HCT116 (cell line): ENCODE measurements at places on chromosomes 12 and 14. TPM values are rescaled to one million over a fixed set of nuclear protein-coding genes. Genes with fewer than 3 reads are reported as not detected.

DNA sequence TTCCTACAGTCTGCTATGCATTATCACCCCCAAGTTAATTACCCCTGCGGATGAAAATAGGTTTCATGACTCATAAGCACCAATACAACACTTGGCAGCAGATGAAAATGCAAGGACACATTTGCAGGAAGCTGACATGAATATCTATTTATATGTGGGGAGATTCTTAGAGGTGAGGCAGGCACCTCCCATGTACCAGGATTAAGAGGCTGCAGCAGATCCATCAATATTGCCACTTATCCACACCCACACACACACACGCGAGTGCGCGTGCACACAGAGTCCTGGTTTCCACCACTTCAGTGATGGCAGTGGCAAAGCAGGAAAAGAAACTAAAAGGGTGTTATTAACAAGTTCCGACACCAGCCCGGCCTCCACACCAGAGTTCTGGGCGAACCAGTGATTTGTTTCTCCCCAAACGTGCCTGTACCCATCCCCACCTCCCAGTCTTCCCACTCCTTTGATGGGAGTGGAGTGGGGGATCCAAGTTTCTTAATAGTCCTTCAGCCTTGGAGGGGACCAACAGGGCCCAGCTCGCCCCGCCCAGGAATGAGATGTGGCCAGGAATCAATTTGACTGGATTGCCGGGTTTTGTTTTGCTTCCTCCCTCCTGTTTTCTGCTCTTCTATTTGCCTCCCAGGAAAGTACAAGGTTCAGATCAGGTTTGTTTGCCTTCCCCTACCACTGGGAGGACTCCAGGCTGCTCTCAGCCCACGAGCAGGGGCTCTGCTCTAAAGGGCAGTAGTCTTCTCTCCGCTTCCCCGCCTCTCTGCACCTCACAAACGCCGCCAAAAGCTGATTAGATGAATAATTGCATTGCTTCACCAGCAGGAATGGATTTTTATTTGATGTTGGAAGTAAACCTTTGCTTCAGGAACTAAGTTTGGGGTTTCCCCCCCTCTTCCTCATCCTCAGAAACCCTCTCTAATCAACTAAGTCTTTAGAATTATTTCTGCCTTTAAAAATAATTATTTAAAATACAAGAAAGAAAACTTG lies 5.2 kb downstream of the IRF2BPL start:
- no peak for DNase-seq
- peaks cover 69% of the 10 kb centered on the region for H3K4me1 ChIP-seq
- peak overlapping the region; percentile 86 for H3K27ac ChIP-seq
- 0 out of 2 replicates have a peak, but pooled peaks cover 3% of the 10 kb centered on the region for H3K36me3 ChIP-seq
- no peaks in the 10 kb centered on the region for H3K27me3 ChIP-seq

Gene SLC2A14
- not detected for total RNA-seq

- no peaks in the 10 kb centered on the region for H3K27me3 ChIP-seq
- H3K27ac ChIP-seq: no peak overlapping the region
- H3K4me1 ChIP-seq: peaks cover 11% of the 10 kb centered on the region
- H3K36me3 ChIP-seq: no peaks in the 10 kb centered on the region
- H3K4me3 ChIP-seq: no peak overlapping the region
Observed at GRCh38 chr12:80192087-80192486, 92.8 kb downstream of the OTOGL start.

DNA sequence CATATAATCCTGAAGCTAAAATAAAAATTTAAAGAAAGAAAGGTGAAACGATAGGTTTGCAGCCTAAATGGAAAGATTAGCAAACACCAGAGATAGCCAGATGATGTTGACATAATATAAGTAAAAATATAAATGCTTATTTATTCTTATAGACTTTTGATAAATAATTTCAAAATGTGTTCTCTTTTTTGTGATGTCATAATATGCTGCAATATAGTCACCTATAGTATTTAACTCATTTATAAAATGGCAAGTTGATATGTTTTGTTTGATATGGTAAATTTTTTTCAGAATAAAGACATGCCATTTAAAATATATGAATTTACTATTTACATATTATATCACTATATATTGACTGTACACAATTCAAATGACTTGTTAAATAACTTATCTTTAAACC lies 813.4 kb downstream of the LRFN5 start:
- DNase-seq: no peak
- no peaks in the 10 kb centered on the region for H3K36me3 ChIP-seq
- H3K4me1 ChIP-seq: no peaks in the 10 kb centered on the region
- H3K4me3 ChIP-seq: no peak overlapping the region

Gene FGF23
- total RNA-seq: not detected

Gene KCNC2
- not detected for total RNA-seq

- no peaks in the 10 kb centered on the region for H3K4me1 ChIP-seq
- H3K4me3 ChIP-seq: no peak overlapping the region
- DNase-seq: no peak
- H3K27ac ChIP-seq: no peak overlapping the region
Observed at GRCh38 chr14:102920273-102920997, 2.0 kb upstream of the AMN start.

DNA sequence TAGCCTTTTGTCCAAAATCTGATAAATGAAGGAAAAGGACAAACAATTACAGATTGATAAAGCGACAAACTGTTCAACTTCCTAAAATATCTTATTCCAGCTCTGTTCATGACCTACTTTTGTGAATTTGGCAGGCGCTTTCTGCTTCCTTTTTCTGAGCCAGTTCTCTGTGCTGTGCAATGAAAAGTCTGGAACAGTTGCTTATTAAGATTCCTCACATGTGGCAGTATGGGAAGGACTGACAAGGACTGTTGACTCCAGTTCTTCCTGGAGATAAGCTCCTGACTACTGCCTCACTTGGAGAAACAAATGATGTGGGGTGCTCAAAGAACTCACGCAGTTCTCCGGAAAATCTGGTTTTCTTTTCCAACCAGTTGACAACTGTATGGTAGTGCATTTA lies 58.3 kb upstream of the ANP32D start:
- no peaks in the 10 kb centered on the region for H3K27me3 ChIP-seq
- H3K36me3 ChIP-seq: no peaks in the 10 kb centered on the region
- H3K4me3 ChIP-seq: no peak overlapping the region
- DNase-seq: no peak
- no peak overlapping the region for H3K27ac ChIP-seq

DNA sequence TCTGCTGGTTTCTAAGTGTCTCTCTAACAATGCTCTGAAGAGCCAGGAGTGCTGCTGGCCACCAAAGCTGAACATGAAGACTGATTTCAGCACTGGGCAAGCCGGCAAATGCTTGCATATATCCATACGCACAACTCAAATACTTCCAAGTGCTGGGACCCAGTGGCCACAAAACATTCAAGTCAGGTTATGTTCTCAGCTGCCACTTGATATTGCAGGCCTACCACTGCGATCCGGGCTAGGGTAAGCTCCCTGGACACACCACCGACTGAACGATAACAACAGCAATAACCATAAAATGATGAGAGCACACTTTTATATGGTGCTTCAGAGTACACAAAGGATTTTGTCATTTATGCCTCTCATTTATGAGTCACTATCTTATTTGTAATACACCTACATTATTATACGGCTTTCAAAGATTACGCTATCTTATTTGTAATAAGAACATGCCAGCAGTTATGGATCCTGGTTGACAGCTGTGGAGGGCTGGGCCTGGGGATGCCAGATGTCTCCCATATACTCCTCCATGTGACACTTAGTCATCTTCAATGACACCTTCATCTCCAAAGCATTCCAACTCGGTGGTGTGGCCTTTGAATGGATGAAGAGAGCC lies 35.5 kb downstream of the CRACR2A start:
- no peaks in the 10 kb centered on the region for H3K4me1 ChIP-seq
- no peak overlapping the region for H3K4me3 ChIP-seq
- no peaks in the 10 kb centered on the region for H3K36me3 ChIP-seq
- no peak for DNase-seq
- no peaks in the 10 kb centered on the region for H3K27me3 ChIP-seq

DNA sequence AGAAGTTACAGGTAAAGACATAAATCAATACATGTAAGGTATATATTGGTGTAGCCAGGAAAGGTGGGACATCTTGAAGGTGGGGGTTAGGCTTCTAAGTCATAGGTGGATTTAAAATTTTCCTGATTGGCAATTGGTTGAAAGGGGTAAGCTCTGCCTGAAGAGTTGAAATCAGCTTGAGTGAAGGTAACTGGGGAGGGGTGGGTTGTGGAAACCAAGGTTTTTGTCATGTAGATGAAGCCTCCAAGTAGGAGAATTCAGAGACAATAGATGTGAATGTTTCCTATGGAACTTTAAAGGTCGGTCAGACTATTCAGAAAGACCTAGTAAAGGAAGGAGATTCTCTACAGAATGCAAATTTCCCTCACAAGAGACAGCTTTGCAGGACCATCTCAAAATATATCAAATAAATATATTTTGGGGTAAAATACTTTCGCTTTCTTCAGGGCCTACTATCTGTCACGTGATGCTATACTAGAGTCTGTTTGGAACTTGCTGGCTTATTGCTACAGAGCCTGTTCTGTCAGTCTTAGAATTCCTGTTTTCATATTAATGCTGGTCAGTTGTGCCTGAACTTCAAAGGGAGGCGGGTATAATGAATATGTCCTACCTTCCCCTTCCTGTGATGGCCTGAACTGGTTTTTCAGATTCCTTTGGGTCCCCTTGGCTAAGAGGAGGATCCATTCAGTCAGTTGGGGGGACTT lies 20.6 kb upstream of the SPATA7 start:
- H3K27me3 ChIP-seq: peaks cover 7% of the 10 kb centered on the region; the same call in 1 of the 2 replicates
- H3K4me3 ChIP-seq: no peak overlapping the region
- no peaks in the 10 kb centered on the region for H3K36me3 ChIP-seq
- DNase-seq: no peak

GRCh38 chr14:93688820-93689219 lies 99.5 kb downstream of the PRIMA1 start:
- H3K4me3 ChIP-seq: no peak overlapping the region
- H3K4me1 ChIP-seq: no peaks in the 10 kb centered on the region
- H3K27me3 ChIP-seq: peaks cover 26% of the 10 kb centered on the region; the same call in 1 of the 2 replicates
- no peak overlapping the region for H3K27ac ChIP-seq

- H3K27ac ChIP-seq: no peak overlapping the region
- DNase-seq: no peak
- no peak overlapping the region for H3K4me3 ChIP-seq
Observed at GRCh38 chr14:71418532-71419245, 511.4 kb downstream of the PCNX1 start.

- H3K27ac ChIP-seq: no peak overlapping the region
- no peaks in the 10 kb centered on the region for H3K36me3 ChIP-seq
- H3K4me3 ChIP-seq: no peak overlapping the region
- H3K4me1 ChIP-seq: no peaks in the 10 kb centered on the region
- no peak for DNase-seq
Observed at GRCh38 chr12:26471560-26471959, 276.2 kb downstream of the SSPN start.

- peak within 1 kb of the TSS; percentile 85 for H3K4me3 ChIP-seq
- peaks cover 17% of the 10 kb centered on the region; the same call in 1 of the 2 replicates for H3K36me3 ChIP-seq
- H3K27ac ChIP-seq: peak within 1 kb of the TSS; percentile 98
- peaks cover 60% of the 10 kb centered on the region for H3K4me1 ChIP-seq
- no peak for DNase-seq
- H3K27me3 ChIP-seq: no peaks in the 10 kb centered on the region
Observed at GRCh38 chr14:104689109-104689880, at the start of gene INF2. Gene INF2 (plus strand): TSS chr14:104689618. CDS start chr14:104701366, 11,748 bp downstream.

Gene BEGAIN
- 8.5 TPM for total RNA-seq

DNA sequence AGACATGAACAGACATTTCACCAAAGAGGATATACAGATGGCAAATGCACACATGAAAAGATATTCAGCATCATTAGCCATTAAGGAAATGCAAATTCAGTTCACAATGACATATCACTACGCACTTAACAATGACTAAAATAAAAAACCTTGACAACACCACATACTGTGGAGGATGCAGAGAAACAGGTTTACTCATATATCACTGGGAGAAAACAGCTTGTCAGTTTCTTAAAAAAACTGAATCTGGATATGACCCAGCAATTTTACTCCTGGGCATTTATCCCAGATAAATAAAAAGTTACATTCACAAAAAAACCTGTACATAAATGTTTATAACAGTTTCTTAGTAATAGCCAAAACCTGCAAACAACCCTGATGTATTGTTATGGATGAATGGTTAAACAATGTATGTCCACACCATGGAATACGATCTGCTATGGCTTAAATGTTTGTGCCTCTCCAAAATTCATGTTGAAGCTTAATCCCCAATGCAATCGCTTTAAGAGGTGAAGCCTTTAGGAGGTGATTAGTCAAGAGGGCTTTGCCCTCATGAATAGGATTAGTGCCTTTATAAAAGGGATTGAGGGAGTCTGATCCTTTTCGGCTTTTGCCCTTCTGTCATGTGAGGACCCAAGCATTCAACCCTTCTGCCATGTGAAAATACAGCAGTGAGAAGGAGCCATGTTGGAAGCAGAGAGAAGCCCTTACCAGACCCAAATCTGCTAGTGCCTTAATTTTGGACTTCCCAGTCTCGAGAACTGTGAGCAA lies 36.0 kb upstream of the PPP4R3A start:
- H3K27ac ChIP-seq: no peak overlapping the region
- H3K36me3 ChIP-seq: no peaks in the 10 kb centered on the region
- no peaks in the 10 kb centered on the region for H3K27me3 ChIP-seq
- H3K4me3 ChIP-seq: no peak overlapping the region
- no peak for DNase-seq

Gene HRK
- total RNA-seq: 4.3 TPM

Gene STYX
- 16.3 TPM for total RNA-seq

- no peak overlapping the region for H3K4me3 ChIP-seq
- no peaks in the 10 kb centered on the region for H3K36me3 ChIP-seq
- H3K27me3 ChIP-seq: no peaks in the 10 kb centered on the region
- H3K4me1 ChIP-seq: peaks cover 22% of the 10 kb centered on the region
- no peak for DNase-seq
Observed at GRCh38 chr14:73784181-73784987, 67.2 kb upstream of the PTGR2 start.

- H3K27ac ChIP-seq: no peak overlapping the region
- H3K4me3 ChIP-seq: no peak overlapping the region
- no peaks in the 10 kb centered on the region for H3K4me1 ChIP-seq
- H3K27me3 ChIP-seq: no peaks in the 10 kb centered on the region
Observed at GRCh38 chr12:19238540-19238939, 109.0 kb downstream of the PLEKHA5 start.

Gene LMBR1L
- 44.4 TPM for total RNA-seq

GRCh38 chr12:58470266-58471010 lies 449.9 kb downstream of the LRIG3 start:
- H3K4me1 ChIP-seq: no peaks in the 10 kb centered on the region
- H3K4me3 ChIP-seq: no peak overlapping the region
- H3K36me3 ChIP-seq: no peaks in the 10 kb centered on the region
- no peaks in the 10 kb centered on the region for H3K27me3 ChIP-seq

Gene GPR68
- not detected for total RNA-seq

Gene IFNG-AS1
- not detected for total RNA-seq

Gene NFYB
- total RNA-seq: 22.4 TPM
